ENCODE measurements at places on chromosomes 7 and 10. TPM values are rescaled to one million over a fixed set of nuclear protein-coding genes. Genes with fewer than 3 reads are reported as not detected.

GRCh38 chr7:46630031-46630430 is 709.0 kb upstream of the IGFBP3 start:
- no peak for DNase-seq

GRCh38 chr10:93951905-93952304 is 41.8 kb upstream of the PLCE1 start:
- no peak for DNase-seq

DNA sequence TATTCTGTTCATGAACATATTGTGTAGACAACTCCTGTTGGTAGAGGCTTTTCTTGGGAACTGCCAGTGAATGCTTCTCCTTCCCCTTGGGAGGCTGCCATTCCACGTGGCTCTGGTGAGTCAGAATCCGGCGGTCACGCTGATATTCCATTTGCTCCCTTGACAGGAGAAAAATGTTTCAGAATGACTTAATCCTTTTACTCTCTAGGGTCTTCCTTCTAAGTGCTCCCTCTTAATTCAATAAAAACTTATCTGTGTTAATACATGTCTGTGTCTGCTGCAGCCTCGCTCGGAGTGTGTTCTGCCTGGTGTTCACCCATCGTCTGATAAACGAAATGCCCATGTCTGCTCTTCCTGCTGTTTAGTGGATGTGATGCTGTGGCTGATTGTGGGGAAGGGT is 278.6 kb downstream of the ARHGAP12 start:
- DNase-seq = peak; percentile 91

GRCh38 chr10:29586509-29586908 is 48.3 kb downstream of the SVIL start:
- DNase-seq = no peak

KCNH2 gene
- 119 TPM for total RNA-seq

SEC61G gene
- total RNA-seq = 219 TPM

Measured in right atrium auricular region (tissue), 2 donors.